Activated CD8-positive, alpha-beta T cell treated with anti-CD3 and anti-CD28 coated beads for 36 hours (primary cell): ENCODE measurements at places on chromosomes 6 and 20.
A peak's percentile ranks its signal among the peaks of the same experiment; 100 is the strongest.

DNA sequence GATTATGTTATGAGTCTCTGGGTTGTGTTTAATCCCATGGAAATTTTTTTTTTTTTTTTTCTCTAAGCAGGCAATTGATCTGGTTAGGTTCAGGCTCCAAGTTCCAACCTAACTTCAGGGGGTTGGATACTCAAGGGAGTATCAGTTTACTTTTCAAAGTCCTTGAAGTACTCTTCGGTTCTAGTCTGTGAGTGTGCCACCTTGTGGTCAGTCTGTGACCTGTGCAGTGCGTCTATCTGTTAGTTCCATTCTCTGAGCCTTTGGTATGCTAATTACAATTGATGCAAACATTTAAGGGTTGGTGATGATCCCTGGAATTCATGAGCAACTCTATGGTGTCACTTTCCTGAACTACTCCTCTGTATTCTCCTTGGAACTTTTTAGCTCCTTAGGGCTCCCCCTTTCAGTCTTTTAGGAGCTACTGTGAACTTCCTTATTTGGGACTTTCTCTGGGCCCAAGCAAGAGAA is 342.0 kb downstream of the SOX4 start:
- peak; percentile 48 for DNase-seq

DNA sequence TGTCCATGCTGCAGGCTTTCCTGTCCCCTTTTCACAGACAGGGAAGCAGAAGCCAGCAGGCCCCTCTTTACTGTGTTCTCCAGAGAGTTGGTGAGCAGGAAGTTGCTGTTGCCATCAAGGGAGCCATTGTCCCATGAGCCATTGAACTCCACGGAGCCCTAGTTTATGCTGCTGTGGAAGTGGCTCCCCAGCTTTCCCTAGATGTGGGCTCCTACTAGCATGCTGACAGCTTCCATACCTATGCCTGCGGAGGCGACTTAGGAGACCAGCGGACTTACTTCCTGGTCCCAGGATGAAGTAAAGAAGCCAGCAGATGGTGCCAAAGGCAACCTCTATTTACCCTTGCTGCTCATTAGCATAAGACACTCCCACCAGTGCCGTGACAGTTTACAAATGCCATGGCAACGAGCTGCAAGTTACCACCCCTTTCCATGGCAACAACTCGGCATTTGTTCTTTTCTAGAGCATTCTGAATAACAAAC is 30.8 kb upstream of the FKBP1A start:
- peak; percentile 44 for DNase-seq

DNA sequence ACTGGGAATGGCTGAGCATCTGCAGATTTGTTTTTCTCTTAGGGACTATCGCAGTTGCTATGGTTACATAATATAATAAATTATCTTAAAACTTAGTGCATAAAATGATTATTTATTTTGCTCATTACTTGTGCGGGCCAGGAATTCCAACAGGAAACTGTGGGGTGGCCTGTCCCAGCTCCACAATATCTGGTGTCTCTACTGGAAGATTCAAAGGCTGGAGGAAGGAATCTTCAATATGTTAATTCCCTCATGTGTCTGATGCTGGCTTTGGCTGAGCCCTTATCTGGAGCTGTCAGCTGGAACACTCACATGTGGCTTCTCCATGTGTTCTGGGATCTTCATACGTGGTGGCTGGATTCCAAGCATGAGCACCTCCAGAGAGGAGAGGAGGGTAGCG is 23.9 kb upstream of the B3GAT2 start:
- DNase-seq = no peak

DNA sequence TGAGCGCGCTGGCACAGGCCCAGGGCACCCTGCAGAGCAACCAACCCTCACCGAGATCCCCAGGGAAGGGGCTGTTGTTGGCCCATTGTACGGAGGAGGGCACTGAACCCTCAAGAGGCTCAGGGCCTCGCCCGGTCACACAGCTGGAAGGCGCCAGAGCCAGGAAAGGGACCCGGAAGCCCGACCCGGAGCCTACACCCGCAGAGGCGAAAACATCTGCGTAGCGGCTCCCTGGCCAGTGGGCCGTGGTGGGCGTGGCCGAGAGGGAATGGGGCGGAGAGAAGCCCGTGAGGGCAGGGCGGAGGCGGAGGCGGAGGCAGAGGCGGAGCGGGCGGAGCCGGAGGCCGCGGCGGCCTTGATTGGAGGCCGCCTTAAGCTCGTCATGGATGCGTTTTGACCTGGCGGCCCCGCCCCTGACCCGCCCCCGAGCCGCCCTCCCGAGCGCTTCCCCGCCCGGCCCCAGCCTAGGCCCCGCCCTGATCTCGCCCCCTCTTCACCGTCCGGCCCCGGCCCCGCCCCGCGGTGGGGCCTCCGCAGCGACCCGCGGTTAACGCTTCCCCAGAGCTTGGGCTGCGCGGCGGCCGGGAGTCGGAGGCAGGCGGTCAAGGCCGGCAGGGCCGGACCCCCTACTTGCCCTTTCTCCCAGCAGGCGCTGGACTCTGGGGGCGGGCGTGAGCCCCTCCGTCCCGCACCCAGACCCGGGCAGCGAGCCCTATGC is 2.1 kb upstream of the MRGBP start:
- peak; percentile 97 for DNase-seq

- no peak for DNase-seq
Observed at GRCh38 chr6:116385921-116386320, 15.2 kb downstream of the DSE start.

- DNase-seq = peak; percentile 84
Observed at GRCh38 chr20:63102721-63103375, 96.1 kb upstream of the BHLHE23 start.

DNA sequence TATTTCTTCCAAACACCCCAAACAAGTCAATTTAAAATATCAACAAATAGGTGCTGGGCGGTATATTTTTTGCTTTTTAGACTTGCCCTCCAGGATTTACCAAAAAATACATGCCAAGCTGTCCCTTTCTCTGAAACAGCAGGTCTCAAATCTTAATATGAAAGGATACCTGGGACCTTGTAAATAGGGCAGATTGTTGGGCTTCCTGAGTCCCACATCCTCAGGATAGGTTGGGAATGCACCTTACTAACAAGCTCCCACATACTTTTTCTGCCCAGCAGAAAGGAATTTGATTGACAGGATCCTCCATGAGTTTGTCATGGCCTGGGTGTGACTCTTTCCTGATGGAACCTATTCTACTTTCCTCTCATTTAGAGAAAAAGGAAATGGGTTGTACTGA is 4.9 kb upstream of the SLC24A3 start:
- no peak for DNase-seq

GRCh38 chr6:106556368-106556960 is 72.8 kb downstream of the RTN4IP1 start:
- DNase-seq = no peak

DNA sequence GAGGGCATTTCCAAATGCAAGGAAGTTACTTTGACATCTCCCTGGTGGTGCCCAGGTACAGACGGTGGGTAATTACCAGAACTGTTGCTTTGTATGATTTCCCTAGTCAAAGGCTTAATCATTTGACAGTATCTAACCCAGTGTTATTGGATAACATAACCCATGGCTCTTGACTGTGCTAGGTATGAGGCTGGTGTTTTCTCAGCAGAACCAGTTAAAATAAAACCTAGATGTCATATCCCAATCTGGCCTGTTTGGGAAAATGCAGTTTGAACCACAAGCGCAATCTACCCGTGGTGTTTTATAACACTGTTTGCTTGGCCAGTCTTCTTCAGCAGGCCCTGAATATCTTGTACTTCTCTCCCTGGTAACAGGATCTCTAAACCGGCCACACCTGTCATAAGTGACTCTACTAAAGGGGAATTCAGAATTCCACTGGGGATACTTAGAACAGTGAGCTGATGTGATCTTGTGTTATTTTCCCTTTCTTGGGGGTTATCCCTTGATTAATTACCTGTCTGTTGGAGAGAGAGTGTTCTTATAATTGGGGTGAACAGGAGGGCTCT is 32.8 kb downstream of the PPP1R14C start:
- DNase-seq = no peak

GRCh38 chr6:29965873-29966601 is 23.7 kb downstream of the HLA-A start:
- DNase-seq = no peak

DNA sequence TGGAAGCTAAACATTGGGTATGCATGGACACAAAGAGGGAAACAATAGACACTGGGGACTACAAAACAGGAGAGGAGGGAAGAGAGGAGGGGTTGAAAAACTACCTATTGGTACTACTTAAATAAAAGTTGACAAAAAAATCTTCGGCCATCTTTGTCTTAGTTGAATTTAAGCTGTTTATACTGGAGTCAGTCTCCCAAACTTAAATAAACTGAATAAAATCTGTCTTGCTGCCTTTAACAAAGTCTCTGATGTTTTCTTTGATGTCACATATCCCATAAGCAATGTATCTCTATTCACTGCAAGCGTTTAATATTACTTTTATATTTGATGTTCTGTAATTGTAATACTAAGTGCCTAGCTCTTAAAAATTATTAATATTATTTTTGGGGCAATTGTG is 409.2 kb upstream of the EPHA7 start:
- DNase-seq = no peak

- DNase-seq = no peak
Observed at GRCh38 chr20:19543101-19543500, 215.0 kb upstream of the RIN2 start.

DNA sequence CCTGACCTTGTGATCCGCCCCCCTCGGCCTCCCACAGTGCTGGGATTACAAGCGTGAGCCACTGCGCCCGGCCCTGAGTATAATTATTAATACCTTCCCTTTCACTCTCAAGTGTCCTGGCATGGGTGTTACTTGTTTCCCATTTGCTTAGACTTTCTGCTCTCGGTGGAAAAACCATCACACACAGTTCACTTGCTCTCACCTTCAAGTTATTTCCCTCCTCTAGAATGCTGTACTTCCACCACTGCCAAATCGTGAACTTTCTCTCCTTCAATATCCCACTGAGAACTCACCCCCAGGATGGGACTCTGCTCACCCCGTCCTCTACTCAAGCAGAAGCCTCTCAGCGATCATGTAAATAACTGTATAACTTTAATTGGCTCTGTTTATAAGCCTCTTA is 4.6 kb upstream of the HIVEP1 start:
- no peak for DNase-seq

DNA sequence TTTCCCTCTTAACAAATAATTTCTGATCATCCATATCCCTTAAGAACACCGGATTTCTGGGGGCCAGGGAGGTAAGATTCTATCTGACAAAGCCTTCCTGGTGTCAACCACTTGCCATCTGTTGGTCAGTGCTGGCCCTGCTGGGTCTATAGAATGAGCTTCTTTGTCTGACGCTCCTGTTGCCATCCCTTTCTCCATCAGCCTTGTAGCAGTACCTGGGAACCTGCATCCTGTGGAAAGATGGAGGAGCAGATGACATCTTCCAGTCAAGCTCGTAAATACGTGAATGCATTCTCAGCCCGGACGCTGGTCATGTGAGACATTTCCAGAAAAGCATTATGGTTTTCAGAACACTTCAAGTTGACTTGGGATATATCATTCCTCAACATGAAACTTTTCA is 36.6 kb downstream of the MYB start:
- no peak for DNase-seq

- no peak for DNase-seq
Observed at GRCh38 chr6:56677559-56677958, 34.9 kb upstream of the DST start.

- no peak for DNase-seq
Observed at GRCh38 chr6:86045038-86045437, 402.4 kb upstream of the SYNCRIP start.
